Right hindlimb (tissue), 1 donor: ENCODE measurements at places on chromosomes 7 and 10.

- no peak for DNase-seq
Measured at GRCh38 chr10:15365692-15366091, 5.4 kb downstream of the FAM171A1 start.

GRCh38 chr10:106499448-106499847, 665.1 kb downstream of the SORCS1 start:
- no peak for DNase-seq

GRCh38 chr10:97163181-97163580, 22.6 kb downstream of the SLIT1 start:
- DNase-seq: peak; percentile 72

- no peak for DNase-seq
Measured at GRCh38 chr7:95662987-95663386, 66.7 kb upstream of the PDK4 start.

DNA sequence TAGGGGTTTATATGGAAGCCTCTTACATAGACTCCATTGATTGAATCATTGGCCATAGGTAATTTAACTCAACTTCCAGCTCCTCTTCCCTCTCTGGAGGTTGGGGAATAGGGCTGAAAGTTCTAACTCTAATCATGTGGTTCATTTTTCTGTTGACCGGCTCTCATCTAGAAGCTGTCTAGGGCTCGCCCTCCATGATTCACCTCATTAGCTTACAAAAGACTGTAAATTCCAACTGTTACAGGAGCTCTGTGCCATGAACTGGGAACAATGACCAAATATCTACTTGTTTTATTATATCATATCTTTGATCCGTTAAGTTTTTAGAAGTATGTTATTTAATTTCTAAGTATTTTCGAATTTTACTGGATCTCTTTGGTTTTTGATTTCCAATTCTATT, 263.0 kb downstream of the TCF7L2 start:
- no peak for DNase-seq

GRCh38 chr7:56181010-56181409, 64.8 kb upstream of the NUPR2 start:
- DNase-seq: no peak

- no peak for DNase-seq
Measured at GRCh38 chr7:66558660-66559465, 69.8 kb upstream of the KCTD7 start.

DNA sequence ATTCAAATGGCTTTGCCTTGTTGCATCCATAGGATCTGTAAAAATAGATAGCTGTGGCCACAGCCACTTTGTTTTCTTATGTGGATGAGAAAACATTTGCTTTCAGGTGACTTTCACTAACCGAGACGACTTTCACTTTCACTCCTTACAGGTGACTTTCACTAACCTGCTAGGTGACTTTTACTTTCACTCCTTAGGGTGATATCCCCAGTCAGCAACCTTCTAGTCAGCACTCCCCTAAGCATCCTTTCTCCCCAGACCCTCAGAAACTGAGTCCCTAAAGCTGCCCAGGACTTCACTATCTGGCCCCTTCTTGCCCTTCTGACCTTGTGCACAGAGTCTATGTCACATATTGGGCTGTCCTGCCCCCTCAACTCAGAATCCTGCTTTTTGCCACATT, 177.5 kb downstream of the RELN start:
- no peak for DNase-seq

DNA sequence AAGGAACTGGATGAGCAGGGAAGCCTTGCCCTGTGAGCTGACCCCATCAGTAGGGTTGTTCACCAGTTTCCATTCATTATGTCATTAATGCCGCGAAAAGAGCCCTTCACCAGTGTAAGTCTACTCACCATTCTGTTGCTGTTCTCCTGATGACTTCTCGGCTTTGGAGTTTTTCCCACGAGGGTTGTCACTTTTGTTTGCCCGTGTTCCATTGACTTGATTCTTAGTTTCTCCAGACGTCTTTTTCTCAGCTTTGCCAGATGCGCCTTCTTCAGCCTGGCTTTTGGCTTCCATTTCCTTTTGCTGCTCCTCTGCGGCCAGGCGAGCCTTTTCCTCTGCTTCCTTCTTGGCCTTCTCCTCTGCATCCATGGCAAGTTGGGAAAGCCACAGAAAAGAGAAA, 128.8 kb downstream of the PPP1R17 start:
- no peak for DNase-seq

- no peak for DNase-seq
Measured at GRCh38 chr7:27303026-27303425, 60.4 kb downstream of the EVX1 start.

DNA sequence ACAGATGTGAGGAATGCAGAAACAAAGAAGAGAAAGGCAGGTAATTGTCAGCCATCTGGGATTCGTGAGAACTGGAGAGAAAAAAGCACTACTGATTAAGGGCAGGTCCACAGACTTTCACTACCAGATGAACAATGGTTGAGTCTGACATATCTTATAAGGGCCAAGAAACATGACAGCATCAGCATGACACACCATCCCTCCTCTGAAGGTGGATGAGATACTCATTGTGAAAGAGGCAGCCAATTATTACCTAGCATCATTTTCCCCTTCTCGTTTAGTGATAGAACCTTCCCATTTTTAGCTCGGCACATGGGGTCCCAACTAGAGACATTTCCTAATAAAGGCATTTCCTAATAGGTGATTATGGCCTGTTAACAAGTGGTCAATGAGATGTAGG, 19.2 kb upstream of the MET start:
- no peak for DNase-seq

DNA sequence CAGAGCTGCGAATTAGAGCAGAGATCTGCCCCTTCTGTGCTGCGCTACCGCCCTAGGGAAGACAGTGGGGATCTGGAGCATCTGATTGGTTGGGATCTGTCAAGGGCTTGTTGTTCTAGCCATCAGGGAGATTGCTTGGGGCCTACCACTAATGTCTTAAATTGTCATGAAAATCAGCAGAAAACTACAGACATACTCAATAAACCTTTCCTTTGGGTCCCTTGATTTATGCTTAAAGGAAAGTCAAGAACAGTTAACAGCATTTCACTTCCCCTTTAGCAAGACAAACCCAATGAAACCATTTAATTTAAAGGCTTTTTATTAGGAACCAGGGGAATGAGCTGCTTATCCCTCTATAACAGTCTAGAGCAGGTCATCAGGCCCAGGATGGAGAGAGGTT, 10.0 kb downstream of the SLC25A28 start:
- no peak for DNase-seq

DNA sequence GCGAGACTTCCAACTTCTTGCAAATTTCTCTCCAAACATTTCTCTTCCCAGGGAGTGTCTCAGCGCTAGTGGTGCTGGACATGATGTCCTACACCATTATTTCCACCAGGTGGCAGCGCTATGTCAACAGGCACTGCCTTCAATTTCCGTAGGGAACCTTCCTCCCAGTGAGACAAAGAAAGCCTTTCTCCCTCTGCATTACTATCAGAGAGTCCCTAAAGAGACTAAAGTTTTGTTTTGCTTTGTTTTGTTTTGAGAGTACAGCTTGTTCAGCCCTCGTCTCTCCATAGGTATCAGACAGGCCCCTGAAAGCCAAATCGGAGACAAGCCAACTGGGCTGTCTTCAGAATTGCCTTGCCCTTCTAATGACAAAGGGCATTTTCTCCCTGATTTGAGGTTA, 44.2 kb upstream of the GGCT start:
- peak; percentile 65 for DNase-seq

DNA sequence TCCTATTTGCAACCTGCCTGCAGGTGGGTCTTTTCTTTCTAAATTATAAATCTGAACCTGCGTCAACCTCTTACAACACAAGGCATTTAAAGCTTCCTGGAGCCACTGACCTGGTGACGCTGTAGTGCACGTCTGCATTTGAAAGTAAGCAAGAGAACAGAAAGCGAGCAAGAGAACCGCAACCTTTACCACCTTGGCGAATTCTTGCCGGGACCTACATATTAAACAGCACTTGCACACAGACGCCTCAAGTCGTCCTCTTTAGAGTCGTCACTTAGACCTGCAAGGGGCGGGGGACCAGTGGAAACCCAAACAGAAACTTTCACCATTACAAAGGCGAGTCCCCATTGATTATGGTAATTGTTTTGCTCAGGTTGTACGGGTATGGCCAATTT, 9.5 kb downstream of the GLI3 start:
- DNase-seq: no peak

GRCh38 chr10:122014652-122015248, 25.8 kb downstream of the TACC2 start:
- no peak for DNase-seq

GRCh38 chr7:34385384-34385783, 272.6 kb upstream of the NPSR1 start:
- no peak for DNase-seq
